ENCODE measurements at places on chromosomes 5 and 9.

DNA sequence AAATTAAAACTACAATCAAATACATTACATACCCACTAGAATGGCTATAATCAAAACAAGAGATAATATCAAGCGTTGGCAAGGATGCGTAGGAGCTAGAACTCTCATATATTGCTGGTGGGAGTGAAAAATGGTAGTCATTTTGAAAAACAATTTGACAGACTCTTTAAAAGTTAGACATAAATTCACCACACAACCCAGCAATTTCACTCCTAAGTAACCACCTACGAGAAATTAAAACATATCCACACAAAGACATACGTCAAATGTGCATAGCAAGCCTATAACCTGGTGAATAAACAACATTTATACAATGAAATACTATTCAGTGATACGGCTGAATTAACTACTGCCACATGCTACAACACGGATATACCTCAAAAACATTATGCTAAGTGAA lies 44.7 kb downstream of the GKAP1 start:
- DNase-seq: no peak

DNA sequence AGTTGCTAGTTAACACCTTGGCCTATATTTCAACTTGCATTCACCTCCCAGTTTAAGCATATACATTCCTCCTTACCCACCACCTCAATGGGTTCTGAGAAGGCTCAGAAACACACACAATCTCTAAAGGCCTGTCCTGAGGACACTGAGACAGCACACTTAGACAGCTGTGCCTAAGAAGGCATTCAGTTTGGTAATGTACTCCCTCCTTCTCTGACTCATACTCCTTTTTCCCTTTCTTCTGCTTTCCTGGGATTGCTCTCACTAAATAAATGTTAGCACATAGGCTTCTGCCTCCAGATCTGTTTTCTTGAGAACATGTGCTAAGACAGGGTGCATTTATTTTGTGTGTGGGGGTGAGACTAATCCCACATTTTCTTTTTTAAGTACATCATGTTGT lies 456.8 kb upstream of the CDH6 start:
- DNase-seq: no peak

DNA sequence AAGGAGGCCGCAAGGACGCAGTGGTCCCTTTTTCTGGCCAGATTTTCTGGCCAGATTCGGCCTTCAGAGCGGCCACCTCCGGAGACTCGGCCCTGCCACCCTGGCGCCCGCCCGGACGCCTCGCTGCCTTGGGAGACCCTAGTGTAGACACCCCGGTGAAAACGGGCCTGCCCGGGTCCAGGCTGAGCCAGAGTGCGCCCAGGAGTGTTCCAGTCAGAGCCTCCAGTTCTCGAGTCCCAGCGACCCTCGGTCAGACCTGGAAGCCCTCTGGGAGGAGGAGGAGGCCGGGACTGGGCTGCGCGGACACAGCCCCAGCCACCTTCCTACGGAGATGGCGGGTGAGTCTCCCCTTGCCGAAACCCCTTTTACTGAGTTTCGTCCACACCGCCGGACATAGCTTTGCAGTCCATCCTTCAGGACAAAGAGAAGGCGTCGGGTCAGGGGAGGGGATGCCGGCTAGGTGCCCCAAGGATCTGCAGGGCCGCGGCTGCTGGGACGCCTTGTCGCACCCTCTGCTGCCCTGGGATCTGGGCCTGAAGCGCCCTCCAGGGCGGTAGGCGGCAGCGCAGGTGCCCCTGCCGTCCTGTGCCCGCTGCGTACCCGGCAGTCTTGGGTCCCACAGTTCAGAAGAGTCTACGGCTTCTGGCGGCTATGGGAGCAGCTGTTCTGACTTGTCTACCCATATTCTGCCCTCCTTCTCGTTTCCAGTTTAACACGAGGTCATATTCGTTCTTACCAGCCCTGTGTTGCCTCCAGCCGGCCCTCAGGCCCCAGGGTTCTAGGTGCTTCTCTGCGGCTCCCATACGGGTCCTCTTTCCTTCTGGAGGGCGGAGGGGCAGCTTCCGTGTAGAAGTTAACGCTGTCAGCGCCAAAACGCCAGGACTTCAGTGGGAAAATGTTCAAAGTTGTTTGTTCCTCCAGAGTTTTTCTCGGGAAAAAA lies 1771.7 kb upstream of the CDH9 start:
- DNase-seq: no peak

DNA sequence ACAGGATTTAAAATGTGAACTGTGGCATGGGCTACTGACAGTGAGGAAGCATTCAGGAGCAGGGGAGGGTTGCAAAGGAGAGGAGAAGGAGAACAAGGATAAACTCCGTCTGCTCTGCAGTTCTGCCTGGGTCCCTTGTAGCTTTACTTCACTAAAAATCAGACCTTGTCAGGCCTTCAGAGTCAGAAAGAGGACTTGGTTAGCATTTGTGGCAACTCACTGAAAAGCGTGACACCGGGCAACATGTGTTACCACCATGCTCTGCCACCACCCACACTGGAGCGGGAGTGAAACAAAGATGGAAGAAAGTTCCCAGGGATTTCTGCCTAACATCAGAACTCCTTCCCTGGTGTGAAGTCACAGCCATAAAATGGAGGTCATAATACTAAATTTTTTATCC lies 19.3 kb downstream of the FYB1 start:
- no peak for DNase-seq

GRCh38 chr9:136853596-136854112 lies 1.5 kb downstream of the MAMDC4 start:
- no peak for DNase-seq

DNA sequence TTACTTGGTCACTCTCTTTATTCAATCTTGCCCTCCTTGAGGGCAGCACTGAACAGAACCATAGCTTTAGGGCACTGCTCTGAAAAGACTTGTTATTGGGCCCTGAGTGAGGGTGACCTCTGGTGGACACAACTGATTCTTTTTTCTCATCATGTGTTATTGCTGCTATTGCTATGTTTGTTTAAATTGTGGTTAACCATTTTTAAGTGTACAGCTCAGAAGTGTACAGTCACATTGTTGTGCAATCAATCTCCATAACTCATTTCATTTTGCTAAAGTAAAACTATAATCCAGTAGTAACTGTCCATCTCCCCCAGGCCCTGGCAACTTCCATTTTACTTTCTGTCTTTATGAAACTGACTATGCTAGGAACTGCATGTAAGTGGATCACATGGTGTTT lies 351.1 kb upstream of the RIOK2 start:
- DNase-seq: no peak

DNA sequence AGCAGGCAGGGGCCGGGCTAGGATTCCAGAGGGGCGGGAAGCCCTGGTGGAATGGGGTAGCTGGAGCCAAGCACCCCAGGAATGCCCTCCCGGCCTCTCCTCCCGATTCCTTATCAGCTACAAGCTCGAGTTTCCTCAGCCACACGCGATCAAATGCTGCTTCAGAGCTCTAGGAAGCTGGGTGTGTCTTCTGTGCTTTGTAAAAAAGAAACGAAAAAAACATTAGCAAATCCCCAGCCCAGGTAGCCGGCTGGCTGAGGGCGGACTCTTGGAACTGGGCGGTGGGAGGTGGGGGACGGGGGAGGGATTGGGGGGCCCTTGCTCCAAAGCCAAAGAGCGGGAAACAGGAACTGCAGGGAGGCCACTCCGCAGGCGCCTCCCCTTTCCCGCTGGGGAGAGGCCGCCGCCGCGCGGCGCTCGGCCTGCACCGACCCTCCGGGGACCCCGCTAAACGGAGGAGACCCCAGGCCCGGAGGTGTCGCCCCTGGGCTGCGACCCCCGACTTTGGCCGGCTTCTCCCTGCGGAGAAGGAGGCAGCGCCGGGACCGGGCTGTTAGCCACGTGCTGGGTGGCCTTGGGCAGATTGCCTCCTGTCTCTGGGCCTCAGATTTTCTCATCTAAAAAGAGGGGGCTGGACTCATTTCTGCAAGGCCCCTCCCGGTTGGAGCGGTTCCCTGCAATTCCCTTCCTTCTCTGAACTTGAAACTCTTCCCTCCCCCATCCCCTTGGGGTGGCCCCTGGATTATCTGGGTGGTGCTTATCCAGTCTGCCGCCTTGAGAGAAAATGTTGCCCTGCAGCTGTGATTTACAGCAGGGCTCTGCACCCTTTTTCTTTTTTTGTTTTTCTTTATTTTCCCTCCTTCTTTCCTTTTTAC lies 40.9 kb upstream of the FABP6 start:
- DNase-seq: no peak

DNA sequence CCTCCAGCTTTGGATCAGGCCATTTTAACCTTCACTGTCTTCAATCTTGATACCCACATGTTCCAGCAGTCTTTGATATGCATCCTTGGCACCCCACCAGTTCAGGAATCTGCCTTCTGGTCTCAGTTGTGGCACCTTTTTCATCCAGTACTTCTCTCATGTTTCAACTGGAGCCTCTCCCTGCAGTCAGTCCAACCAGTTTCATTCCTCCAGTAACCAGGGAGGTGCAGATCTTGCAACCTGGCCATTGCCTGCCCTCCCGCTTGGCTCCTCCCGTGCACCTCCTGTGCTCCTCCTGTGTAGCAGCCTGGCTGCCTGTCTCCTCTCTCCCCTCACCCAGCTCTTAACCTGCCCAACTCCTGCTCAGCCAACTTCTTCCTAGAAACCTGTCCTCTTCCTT lies 20.2 kb downstream of the FUBP3 start:
- no peak for DNase-seq

DNA sequence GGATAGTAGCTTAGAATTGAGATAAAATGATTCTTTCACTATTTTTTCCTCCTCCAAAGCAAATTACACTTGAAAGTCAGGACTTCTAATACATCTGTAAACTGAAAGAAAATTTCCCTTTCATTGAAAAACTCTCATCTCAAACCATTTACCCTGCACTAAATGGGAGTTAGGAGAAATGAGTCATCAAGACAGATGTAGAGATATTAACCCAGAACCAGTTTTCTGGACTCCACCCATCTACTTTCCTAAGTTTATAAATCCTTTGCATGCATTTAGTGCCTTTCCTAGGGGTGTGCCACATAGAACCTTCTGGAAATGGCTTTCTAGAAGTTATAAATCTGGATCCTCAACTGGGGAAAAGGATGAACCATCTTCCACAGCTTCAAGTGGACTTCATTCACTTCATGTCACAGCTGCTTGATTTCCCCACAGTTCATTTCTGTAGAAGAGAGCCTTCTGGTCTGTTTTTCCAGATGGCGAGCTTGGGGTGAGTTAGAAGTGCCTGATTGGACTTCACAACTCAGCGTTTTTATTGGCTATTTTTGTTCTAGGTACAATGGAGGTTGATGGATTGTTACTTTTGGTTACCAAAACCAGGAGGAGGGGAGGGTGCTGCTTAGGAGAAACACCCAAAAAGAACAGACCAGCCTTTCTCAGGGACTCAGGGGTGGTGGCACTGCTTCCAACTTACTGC lies 72.5 kb upstream of the GPR151 start:
- no peak for DNase-seq

- no peak for DNase-seq
Observed at GRCh38 chr5:7146886-7147285, 249.1 kb upstream of the ADCY2 start.

- no peak for DNase-seq
Observed at GRCh38 chr5:138954257-138955012, 79.3 kb upstream of the LRRTM2 start.

DNA sequence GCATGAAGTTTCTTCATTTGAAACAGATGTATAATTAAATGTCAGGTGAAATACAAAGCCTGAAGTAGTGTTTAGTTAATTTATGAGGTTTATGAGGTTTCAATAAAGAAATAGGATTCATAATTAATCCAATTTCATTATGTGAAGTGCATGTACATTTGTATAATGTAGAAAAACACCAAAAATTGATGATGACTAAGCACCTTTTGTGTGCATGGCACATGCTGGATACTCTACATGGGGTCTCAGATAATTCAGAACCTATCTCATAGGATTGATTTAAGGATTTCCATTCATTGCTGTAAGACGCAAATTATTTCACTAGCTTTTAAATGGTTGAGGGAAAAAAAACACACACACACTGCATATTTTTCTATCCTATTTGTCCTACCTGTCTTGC lies 143.9 kb downstream of the ESM1 start:
- no peak for DNase-seq

GRCh38 chr9:127884427-127884911 lies 7.0 kb upstream of the AK1 start:
- DNase-seq: no peak

DNA sequence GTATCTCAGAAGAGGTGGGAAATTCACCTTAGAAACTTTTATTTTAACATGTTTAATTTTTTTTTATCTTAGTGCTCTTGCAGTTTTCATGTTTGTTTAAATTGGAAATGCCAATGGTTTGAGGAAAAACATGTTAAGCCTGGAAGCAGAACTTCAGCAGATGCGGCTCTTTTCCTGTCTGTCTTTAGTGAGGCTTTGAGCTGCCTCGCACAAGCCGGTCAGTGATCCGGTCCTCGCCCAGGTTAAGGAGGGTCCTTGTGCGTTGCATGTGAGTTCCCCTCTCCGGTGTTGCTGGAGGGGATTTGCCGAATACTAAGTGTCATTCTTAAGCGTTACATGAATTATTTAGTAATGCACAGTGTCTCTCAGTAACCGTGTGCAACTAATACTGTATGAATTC lies 9.4 kb upstream of the PLEKHG4B start:
- DNase-seq: no peak

GRCh38 chr5:2399804-2400203 lies 351.7 kb downstream of the IRX2 start:
- no peak for DNase-seq

- DNase-seq: no peak
Observed at GRCh38 chr9:75483636-75484035, 395.3 kb downstream of the OSTF1 start.

DNA sequence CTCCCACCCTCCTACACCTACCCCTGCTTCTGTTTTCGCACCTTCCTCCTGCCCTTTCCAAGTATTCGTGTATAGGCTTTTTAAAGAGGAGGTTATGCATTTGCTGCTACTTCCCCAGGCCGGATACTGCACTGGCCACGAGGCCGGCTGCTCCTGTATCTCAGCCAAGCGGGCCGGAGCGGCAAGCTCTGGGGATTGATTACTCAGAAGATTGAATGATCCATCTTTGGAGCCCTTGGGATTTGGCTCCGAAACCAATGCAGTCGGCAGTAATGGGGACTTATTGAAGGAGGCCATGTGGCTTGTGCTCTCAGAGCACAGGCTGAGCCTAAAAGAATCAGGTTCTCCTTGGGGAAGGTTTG lies 405.3 kb downstream of the TLE4 start:
- no peak for DNase-seq

- no peak for DNase-seq
Observed at GRCh38 chr9:106972082-106972481, 109.1 kb downstream of the ZNF462 start.

DNA sequence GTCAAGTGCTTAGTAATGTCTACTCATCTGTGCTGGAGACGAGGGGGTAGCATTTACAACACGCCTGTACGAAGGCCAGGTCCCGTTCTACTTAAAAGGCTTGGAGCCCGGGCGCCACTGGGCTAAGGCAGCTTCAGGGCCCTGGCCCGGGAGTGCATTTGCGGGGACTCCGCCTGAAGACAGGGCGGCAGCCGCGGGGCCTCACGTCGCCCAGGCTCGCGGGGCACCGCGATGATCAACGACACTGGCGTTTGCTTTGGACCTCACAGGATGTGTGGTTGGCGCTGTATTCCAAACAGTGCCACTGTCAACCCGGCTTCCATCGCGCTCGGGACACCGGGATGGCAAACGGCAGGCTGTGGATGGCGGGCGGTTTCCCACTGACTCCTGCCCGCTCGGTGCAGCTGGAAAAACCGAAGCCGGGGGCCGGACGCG lies 1.1 kb upstream of the TENT4A start:
- DNase-seq: no peak

GRCh38 chr9:136437839-136438547 lies 1.7 kb downstream of the INPP5E start:
- DNase-seq: no peak

GRCh38 chr5:172145870-172146747 lies 41.9 kb downstream of the STK10 start:
- no peak for DNase-seq

GRCh38 chr9:81656871-81657337 lies 32.4 kb downstream of the TLE1 start:
- DNase-seq: no peak

Measured in stimulated activated CD8-positive, alpha-beta memory T cell treated with anti-CD3 and anti-CD28 coated beads, Interleukin-4, amount 100 ng/mL, for 1 hour (primary cell).